ENCODE measurements at places on chromosomes 1 and 21.

DNA sequence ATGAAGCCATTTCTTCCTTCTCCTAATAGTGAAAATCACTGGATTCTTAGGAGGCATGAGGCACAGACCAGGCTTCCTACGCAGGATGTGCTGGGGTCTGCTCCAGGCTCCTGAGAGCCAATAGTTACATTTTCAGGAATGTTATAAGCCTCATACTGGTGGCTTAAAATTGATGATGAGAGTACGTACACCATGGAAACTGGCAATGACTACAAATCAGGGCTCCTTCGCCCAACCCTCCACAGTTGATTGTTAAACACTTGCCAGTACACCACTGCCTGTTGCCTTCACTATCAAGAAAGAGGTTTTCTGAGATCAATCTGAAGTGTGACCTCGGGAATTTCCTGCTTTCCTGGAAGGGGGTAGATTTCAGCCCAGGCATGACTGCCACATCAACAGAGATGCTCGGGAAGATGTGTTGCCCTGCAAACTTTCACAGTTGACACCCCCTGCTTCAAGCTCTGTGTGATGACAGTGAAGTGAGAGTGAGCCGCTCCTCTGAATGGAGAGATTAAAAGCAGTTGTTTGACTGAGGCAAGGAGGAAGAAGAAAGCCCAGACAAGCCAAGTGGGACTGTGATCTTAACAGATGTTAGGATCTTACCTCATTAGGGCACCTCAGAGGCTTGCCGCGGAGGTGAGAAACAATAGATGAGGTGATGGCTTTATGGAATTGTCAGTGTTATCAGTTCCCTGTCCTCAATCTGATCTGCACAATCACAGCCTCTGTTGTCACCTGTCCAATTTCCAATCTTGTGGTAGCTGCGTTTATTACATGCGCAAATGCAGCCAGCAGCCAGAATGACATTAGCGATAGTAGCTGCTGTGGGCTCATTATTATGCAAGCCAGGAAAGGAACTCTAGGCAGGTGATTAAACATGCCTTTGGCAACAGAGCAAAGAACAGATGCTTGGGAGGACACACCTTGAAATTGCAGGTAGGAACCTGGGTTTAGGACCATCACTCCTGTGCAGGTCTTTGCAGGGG, 277.3 kb downstream of the KAZN start:
- no peak for DNase-seq

GRCh38 chr1:9380711-9381110, 88.0 kb downstream of the SPSB1 start:
- DNase-seq = no peak

DNA sequence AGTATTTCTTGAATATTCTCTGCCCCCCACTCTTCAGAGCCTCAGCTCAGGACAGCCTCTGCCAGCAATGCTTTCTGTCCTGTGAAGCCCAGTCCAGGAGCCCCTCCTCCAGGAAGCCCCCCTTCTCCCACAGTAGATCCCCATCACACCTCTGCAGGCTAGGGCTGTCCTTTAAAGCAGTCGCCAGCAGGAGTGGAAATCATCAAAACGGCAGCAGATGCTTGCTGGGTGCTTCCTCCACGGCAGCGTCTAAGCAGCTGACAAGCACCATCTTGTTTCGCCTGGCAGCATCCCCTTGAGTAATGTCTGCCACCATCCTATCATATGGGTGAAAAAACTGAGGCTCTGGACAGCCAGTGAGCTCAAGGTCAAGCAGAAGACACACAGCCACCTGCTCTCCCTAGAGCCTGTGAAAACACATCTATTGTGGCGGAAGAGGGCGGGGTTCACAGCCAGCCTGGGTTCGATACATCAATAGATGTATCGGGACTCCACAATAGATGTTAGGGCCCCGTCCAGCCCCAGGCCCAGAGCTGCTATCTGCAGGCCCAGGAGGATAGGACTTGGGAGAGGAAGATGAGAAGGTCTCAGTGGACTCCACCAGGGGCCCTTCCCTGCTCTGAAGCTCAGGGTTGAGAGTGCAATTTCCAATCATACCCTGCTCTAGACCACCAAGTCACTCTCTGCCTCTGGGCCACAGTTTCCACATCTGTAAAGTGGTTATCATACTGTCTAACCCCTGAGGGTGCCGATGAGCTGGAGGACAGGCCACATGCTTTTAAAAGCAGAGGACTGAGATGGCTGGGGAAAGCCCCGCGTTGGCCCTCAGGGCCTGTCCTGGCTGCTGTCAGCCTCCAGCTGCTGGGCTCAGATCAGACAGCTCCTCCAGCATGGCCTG, 17.5 kb downstream of the RUNX3 start:
- no peak for DNase-seq

DNA sequence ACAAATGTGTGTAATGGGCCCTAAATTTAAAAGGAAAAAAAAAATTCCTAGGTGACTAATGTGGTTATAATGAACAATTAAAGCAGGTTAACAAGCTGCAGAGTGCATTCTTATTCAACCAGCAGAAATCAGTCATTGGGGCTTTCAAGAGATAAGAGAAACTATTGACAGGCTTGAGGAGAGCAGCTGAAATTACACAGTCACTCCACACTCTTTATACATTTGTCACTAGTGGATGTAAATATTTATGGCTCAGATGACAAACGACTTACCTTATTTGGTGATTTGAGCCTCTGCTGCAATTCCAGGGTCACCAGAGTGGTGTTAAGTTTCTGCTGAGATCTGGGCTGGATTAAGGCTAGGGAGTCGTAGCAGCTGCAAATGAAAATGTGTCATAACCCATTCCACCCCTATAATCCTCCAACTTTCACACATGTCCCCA, 896.3 kb downstream of the TTLL7 start:
- peak; percentile 47 for DNase-seq

DNA sequence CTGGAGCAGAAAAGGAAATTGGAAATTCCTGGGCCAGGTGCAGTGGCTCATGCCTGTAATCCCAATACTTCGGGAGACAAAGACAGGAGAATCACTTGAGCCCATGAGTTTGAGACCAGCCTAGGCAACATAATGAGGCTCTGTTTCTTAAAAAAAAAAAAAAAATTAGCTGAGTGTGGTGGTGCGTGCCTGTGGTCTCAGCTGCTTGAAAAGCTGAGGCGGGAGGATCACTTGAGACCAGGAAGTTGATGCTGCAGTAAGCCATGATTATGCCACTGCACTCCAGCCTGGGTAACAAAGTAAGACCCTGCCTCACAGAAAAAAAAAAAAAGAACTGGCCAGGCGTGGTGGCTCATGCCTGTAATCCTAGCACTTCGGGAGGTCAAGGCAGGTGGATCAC, 56.7 kb downstream of the SRSF11 start:
- DNase-seq = no peak

DNA sequence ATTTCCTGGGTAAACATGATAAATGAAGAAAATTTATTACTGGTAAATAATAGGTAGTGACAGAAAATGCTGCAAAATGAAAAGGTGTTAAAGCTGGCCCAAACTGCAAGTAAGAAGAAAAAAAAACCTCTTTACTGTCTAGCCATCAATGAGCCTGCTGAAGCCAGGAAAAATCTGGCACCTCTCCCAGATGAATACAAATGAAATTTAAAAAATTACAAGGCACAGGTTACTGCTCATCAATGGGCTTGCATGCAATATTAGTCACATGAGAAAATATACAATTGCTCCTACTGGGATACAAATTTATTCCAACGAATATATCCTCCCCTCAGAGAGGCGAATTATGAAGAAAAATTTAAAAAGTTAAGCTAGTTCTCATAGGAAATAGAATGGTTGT, 1422.5 kb downstream of the KCNT2 start:
- no peak for DNase-seq

DNA sequence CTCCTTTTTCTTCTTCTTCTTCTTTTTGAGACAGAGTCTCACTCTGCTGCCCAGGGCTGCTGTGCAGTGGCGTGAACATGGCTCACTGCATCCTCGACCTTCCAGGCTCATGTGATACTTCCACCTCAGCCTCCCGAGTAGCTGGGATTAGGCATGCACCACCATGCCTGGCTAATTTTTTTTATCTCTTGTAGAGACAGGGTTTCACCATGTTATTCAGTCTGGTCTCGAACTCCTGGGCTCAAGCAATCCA, 13.0 kb upstream of the PADI1 start:
- no peak for DNase-seq

DNA sequence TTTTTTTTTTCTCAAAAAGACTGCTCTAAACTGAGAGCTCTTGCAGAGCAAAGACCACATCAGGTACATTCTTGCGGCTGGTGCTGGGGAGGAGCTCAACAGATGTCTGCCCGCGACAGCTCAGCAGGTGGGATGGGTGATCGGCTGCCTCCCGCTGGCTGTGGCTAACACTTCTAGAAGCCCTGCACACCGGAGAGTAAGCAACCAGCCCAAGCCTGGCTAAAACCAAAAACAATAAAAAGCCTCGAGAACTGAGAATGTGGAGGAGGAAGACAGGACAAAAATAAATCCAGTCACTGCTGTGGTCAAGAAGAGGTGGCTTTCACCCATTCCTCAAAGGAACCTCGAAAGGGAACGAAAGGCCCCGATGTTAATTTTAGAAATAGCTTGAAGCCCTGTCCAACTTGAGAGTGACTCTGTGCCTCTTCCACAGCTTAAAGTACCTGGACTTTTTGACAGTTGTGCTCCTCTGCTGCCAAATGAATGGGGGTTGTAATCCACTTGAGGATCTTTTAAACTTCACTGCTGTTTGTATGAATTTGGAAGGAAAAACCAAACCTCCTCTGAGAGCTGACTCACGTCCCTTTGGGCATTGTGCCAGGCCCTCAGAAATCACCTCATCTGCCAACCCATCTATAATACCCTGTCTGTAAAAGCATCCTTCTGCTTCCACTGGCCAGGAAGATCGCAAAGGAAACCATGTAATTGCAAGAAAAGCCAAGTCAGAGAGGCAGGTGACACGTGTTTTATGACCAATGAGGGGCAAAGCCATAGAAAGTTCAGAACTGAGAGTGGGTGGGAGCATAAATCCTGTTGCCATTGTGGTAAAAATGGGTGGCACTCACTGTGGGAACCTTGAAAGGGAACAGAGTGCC, 78.6 kb downstream of the KCNN3 start:
- no peak for DNase-seq

- no peak for DNase-seq
These were observed 68.2 kb upstream of the C1orf87 start for GRCh38 chr1:60141743-60142142.

GRCh38 chr1:230542054-230542453, 100.2 kb upstream of the COG2 start:
- no peak for DNase-seq

GRCh38 chr1:54277451-54278341, 77.7 kb downstream of the MRPL37 start:
- no peak for DNase-seq

DNA sequence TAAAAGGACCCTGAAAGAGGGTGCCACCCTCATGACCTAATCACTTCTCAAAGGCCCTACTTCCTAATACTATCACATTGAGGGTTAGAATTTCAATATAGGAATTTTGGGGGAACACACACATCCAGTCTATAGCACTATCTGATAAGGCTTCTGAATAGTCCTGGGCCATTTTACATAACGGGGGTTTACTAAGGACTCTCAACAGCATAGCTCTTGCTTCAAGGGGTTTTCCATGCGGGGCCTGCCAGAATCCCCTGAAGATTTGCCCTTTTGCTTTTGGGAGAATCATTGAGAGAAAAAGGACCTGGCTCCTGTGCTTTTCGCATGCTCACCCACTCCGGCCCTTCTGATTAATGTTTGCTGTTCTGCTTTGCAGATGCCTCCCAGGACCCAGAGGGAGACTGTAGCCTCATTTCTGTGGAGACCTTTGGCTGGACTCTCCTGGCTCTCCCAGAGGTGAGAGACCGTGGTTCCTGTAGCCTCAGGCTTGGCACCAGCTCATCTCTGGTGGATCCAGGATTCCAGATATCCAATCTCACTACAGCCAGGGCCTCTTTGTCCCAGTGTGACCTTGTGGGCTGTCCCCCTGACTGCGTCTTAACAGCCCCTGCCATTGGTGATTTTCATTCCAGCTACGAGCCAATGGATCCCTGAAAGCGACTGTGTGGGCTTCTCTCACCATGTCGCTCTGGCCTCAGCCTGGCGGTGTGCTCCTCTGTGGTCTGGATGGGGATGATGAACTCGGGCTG, 72.6 kb downstream of the DDR2 start:
- DNase-seq = no peak

- peak; percentile 24 for DNase-seq
These were observed 306.2 kb downstream of the TTLL7 start for GRCh38 chr1:83692524-83693381.

Measured in AG20443 (cell line).